ENCODE measurements at places on chromosomes 2 and 18.

- no peak for DNase-seq
These were observed 1208.8 kb upstream of the LRRTM1 start for GRCh38 chr2:81513328-81513727.

DNA sequence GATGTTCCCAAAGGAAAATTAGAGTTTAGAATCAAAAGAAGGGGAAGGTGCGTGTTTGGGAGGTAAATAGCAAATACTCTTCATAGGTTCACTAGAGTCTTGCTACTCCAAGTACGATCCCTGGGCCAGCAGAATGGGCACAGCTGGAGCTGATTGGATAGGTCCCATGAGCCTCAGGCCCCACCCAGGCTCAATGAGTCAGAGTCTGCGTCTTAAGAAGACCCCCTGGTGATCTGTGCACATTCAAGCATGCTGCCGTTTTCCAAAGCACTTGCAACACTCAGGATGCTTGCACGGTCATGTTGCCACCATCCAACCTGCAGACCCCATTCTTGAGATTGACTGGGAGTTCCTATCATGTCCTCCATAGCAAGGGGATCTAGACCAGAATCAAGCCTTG lies 40.5 kb downstream of the ABCG8 start:
- DNase-seq = no peak

DNA sequence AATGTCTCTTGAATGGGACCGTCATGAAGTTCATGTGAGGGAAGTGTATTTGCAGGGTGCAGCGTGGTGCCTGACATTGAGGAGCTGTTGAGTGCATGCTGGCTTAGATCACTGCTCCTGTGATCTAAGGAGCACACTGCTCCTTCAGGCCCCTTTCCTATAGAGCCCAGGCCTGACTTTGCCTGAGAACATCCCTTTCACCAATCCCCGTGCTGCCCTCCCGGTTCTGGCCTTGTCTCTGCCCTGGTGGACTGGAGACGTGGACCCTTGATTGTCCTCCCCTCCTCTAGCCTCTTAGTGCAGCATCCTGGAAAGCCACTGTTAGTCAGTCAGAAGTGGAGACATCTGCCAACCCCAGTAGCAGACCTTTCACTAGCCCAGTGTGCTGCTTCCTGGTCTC lies 323.6 kb upstream of the HS6ST1 start:
- no peak for DNase-seq

- no peak for DNase-seq
These were observed 167.9 kb downstream of the TNS1 start for GRCh38 chr2:217834744-217835513.

- peak; percentile 33 for DNase-seq
These were observed 147.1 kb upstream of the FHL2 start for GRCh38 chr2:105545730-105546627.

GRCh38 chr2:219514196-219514761 lies at the start of gene ASIC4:
Gene ASIC4 (plus strand): TSS chr2:219514482. CDS start chr2:219514725, 243 bp downstream.
- no peak for DNase-seq

GRCh38 chr18:3540805-3541548 lies 91.0 kb downstream of the TGIF1 start:
- no peak for DNase-seq

- DNase-seq = no peak
These were observed 14.0 kb downstream of the ALPG start for GRCh38 chr2:232420463-232421188.

GRCh38 chr2:205644018-205644417 lies 38.3 kb upstream of the NRP2 start:
- no peak for DNase-seq

GRCh38 chr2:217260441-217261115 lies 400.7 kb upstream of the TNP1 start:
- no peak for DNase-seq

DNA sequence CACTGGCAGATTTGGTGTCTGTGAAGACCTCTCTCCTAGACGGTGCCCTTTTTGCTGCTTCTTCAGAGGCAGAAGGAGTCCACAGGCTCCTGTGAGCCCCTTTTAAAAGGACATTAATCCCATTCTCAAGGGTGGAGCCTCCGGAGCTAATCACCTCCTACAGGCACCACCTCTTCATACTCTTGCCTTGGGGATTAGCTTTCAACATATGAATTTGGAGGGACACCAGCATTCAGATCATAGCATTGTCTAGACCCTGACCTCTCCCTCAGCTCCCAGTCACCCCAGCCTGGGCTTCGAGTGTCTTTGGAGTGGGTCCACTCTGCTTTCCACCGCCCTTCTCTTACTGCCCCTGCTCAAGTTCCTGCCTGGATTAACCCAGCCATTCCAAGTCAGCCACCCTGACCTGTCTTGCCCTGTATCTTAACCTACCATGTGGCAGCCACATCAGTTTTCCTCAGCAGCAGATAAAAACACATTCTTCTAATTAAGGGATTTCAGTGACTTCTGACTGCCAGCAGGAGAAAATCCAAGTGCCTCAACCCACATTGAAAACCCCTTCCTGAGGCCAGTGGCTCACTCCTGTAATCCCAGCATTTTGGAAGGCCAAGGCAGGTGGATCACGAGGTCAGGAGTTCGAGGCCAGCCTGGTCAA lies 6.1 kb upstream of the NCL start:
- no peak for DNase-seq

GRCh38 chr2:177262092-177262491 lies 2.4 kb downstream of the NFE2L2 start:
- DNase-seq = no peak

DNA sequence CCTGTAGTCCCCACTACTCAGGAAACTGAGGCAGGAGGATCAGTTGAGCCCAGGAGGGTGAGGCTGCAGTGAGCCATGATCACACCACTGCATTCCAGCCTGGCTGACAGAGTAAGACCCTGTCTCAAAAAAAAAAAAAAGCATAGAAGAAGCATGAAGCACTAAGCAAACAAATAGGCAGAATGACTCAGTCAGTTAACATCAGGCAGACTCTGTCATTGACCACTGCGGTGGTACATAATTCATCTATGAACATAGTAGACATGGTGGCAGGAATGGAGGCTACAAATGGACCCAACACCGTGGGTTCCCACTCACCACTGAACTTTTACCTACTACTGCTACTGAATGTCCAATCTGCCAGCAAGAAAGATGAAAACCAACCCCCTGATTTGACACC lies 7.6 kb upstream of the ASXL2 start:
- DNase-seq = no peak

- DNase-seq = no peak
These were observed 50.2 kb downstream of the UNC80 start for GRCh38 chr2:209821806-209822205.

Measured in stimulated activated CD8-positive, alpha-beta memory T cell treated with anti-CD3 and anti-CD28 coated beads, Interleukin-4, amount 100 ng/mL, for 1 hour (primary cell).